ENCODE measurements at places on chromosomes 6 and 20.
A peak's percentile ranks its signal among the peaks of the same experiment; 100 is the strongest.

- DNase-seq: peak; percentile 85
These were observed 42.1 kb upstream of the BTN3A2 start for GRCh38 chr6:26322645-26323482.

DNA sequence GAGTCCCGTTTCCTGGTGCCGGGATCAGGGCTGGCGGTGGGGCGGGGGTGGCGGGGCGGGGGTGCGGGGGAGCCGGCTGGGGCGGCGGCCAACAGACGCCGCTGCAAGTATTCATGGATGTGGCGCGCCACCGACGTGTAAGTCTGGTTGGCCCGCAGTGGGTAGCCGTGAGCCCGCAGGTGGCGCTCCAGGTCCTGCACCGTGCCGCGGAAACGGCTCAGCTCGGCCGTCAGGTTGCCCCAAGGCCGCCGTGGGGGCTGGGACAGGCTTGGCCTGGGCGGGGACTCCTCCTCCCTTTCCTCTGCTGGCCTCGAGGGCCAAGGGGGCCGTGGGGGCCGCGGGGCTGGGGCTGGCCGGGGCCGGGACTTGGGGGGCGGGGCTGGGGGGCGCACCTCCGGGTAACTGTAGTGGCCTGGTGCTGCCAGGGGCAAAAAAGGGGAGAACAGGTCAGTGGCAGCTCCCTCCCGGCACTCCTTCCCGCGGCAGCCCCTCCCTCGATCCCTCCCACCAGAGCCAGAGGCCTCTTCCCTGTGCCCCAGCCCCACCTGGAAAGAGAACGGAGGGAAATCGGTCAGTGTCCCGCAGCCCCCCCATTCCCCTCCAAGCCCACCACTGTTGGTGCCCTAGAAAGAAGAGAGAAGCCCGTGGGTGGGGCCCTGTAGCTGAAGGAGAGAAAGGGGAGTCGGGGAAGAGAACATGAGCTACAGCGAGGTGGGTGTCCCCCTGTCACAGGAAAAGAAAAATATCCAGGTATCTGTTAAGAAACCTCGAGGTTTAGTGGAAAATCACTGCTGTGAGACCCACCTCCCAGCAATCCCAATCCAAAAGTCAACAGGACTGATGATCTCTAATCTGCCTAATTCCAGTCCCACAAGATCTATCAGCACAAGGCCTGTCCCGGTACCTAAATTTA lies 21.3 kb downstream of the TNXB start:
- DNase-seq: no peak

DNA sequence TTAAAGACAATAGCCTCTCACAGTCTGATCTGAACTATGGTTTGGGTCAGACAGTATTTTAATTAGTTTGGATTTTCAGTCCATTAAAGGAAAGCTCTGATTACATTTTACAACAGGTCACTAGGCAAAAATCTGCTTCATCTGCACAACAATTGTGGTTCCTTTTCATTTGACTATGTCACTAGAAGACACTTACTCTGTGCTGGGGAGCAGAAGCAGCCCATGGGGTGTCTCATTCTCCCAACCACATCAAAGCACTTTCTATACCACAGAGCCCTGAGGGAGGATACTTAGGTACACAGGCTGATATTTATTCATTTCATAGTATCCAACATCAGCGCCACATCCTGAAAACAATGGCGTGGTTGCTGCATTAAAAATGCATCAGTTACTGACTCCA lies 36.6 kb upstream of the HDAC2 start:
- no peak for DNase-seq

GRCh38 chr6:49269190-49269589 lies 193.9 kb downstream of the MMUT start:
- no peak for DNase-seq

- no peak for DNase-seq
These were observed 430.2 kb downstream of the FRK start for GRCh38 chr6:115630424-115631024.

DNA sequence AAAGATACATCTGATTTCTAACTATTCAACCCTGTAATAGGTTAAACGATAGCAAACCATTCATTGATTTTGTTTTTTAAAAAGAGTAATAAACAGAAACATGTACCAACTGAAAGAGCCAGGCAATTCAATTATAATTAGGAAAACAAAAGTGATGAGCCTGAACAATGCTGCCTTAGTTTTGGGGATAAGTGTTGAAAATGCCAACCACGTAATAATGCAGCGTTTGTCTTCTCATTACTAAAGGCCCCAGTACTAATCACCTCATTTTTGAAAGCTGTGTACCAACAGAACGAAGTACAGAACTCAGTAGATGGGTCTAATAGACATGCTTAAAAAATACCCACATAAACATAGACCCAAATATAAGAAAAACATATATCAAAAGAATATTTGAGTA lies 663.6 kb upstream of the CHD6 start:
- DNase-seq: no peak
